ENCODE measurements at places on chromosomes 5 and 9.

DNA sequence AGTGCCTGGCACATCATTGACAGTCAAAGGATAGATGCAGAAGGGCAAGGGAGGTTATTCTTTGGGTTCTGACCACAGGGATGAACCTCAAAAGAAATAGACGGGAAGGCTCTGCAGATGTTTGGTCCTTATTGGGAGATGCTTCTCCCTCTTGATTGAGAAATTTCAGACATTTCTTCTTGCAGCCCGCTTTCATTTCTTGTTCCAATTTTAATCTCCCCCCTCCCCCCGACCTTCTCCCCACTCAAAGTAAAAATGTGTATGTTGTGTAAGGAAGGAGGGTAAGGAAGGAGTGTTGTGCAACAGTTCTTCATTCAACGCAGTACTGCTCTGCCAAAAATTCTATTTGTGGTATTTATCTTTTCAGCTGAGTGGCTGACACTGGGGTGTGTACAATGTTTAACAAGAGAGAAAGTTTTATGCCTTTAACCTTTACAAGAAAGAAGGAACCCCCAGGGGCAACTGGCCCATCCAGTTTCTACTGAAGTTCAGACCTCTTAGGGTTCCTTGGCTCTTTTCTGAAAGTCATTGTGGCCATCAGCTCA, 46.3 kb upstream of the TNFSF15 start:
- DNase-seq, result no peak

GRCh38 chr9:81490605-81491331, 198.6 kb downstream of the TLE1 start:
- no peak for DNase-seq

DNA sequence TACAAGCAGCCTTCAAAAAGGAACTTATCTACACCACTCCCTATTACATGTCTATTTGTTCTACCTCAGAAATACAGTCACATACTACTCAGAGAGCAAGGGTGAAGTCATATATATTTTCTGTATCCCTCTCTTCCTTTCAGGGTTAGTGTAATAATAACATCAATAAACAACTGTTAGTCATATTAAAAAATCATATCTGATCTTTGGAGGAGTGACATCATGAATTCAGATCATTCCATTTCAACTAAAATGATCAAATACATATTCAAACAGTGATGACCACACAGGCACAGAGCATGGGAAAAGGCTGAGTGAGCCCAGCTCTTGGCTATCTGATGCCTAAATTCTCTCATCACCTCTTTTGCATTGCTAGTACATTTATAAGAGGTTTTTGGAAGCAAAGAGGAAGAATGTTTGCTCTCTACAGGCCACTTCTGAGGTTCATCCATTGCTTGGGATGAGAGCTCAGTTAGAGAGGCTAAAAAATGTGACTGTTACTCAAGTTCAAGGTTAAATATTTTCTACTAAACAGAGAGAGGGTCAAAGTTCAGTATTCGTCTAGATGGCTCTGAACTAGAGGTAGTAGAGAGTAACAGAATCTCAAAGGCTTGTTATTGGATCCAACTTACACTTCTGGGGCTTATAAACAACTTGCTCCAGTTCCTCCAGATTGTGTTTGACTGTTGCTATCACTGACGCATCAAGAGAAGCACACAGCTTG, 39.0 kb downstream of the RIGI start:
- DNase-seq, result peak; percentile 10

- no peak for DNase-seq
These were observed 63.4 kb downstream of the RAPGEF1 start for GRCh38 chr9:131676431-131676972.

DNA sequence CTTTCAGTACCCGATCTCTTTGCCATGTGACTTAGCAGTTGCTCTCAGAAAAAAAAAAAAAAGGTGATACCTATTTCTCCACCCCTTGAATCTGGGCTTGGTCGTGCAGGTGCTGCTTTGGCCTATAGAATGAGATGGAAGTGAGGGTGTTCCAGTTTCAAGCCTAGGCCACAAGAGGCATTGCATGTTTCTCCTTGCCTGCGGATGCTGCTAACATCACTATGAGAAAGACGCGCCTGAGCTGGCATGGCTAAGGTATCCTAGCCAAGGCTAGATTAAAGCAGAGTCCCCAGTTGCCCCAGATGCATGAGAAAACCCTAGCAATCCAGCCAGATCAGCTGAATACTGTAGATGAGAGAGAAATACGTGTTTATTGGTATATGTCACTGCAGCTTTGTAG, 14.7 kb upstream of the CSF1R start:
- DNase-seq, result no peak

DNA sequence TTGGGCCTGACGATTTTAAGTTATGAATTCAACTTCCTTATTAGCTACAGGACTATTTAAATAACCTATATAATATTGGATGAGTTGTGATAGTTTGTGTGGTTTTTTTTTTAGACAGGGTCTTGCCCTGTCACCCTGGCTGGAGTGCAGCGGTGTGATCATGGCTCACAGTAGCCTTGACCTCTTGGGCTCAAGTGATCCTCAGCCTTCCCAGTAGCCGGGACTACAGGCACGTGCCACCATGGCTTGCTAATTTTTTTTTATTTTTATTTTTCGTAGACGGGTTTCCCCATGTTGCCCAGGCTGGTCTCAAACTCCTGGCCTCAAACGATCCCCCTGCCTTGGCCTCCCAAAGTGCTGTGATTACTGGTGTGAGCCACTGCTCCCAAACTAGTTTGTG, 17.6 kb downstream of the SPZ1 start:
- no peak for DNase-seq

GRCh38 chr5:657570-657969, 35.6 kb downstream of the TPPP start:
- DNase-seq, result peak; percentile 54

GRCh38 chr9:99852617-99853016, 30.9 kb downstream of the NR4A3 start:
- DNase-seq, result no peak

DNA sequence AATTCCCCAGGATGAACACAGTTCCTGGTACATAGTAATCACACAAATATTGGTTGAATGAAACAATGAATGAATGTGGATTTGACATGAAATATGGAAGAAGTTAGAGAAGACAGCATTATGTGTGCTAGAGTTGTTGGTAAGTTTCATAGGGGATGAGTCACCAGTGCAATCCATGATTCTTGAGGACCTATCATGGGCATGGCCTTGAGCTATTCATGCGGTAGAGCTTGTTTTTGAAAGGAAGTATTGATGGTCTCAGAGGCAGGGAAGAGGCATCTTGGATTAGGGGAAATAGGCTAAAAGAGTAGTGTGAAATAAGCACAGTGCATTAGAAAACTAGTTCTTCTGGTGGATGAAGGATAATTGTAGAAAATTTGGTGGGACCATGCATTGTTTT, 22.1 kb downstream of the SPATA31D1 start:
- DNase-seq, result no peak

- DNase-seq, result no peak
These were observed 451.8 kb upstream of the FTMT start for GRCh38 chr5:121399879-121400278.

DNA sequence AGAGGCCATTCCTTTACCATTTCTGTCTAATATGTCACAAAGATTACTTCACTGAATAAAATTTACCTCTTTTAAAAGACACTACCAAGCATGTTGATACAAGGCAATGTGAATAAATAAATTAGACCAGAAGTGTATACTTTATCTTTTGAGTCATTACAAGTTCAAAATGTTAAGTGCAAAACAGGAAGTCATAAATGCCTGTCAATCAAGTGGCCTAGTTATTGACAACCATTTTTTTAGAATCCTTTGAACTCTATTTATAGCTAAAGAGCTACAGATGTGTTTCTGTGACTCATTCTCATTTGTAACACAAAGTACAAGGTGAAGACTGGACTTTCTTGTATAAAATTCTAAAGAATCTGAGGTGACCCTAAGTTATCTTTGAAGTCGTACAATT, 602.7 kb upstream of the SEMA6A start:
- no peak for DNase-seq

GRCh38 chr9:132192728-132193127, 30.9 kb downstream of the NTNG2 start:
- DNase-seq, result no peak

DNA sequence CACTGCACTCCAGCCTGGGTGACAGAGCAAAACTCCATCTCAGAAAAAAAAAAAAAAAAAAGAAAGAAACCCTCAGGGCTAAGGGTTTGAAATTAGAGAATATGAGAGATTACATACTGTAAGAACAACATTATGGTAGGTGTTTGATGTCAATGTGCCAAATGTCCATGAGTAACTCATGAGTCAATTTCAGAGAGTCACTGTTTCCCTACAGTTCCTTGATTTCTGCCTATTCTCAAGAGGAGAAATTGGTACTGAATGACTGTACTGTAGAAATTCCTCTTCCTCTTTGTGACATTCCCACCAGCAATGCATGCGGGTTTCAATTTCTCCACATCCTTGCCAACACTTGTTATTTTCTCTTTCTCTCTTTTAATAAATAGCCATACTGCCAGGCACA, 35.2 kb downstream of the MARVELD2 start:
- DNase-seq, result peak; percentile 64

- DNase-seq, result peak; percentile 79
These were observed 26.7 kb upstream of the RICTOR start for GRCh38 chr5:39100851-39101396.

DNA sequence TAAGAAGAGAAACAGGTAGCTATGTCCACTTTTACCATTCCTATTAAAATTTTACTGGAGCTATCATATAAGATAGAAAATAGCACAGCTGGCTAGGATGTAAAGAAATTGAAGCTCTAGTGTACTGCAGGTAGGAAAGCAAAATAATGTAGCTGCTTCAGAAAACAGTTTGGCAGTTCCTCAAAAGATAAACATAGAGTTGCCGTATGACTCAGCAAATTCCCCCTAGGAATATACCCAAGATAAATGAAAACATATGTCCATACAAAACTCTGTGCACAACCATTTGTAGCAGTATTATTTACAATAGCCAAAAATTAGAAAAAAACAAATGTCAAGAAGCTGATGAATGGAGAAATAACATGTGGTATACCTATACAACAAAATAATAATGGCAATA, 64.6 kb upstream of the SHISAL2B start:
- DNase-seq, result peak; percentile 25

DNA sequence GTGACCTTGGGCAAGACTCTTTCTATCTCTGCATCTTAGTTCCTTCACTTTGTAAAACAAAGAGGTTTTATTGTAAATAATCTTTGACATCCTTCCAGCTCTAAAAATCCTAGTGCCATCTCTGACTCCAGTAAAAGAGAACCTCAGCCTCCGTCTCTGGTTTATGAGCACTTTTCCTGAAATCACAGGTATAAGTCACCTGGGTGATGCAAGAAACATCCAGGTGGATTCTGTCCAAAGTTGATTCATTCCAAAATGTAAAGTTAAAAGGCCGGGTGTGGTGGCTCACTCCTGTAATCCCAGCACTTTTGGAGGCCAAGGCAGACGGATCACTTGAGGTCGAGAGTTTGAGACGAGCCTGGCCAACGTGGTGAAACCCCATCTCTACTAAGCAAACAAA, 21.1 kb upstream of the UBAP2 start:
- no peak for DNase-seq

GRCh38 chr9:107472581-107473340, 16.8 kb downstream of the KLF4 start:
- no peak for DNase-seq

DNA sequence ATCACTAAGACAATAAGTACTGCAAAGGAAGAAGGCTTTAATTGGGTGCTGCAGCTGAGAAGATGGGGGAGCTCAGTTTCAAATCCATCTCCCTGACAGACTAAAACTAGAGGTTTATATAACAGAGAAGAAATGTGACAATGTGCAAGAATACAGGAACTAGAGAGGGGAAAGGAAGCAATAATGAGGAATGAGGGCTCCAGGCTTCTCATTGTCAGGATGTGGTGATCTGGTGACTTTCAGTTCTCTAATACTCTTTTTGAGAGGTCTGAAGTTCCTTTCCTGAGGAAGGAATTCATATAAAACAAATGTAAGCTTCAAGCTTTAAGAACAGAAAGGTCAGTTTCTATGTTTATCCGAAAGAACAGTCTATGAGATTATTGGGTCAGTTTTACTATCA, 42.5 kb upstream of the SPATA31E1 start:
- no peak for DNase-seq

GRCh38 chr9:87894998-87895625, 12.4 kb downstream of the SPATA31E1 start:
- no peak for DNase-seq

DNA sequence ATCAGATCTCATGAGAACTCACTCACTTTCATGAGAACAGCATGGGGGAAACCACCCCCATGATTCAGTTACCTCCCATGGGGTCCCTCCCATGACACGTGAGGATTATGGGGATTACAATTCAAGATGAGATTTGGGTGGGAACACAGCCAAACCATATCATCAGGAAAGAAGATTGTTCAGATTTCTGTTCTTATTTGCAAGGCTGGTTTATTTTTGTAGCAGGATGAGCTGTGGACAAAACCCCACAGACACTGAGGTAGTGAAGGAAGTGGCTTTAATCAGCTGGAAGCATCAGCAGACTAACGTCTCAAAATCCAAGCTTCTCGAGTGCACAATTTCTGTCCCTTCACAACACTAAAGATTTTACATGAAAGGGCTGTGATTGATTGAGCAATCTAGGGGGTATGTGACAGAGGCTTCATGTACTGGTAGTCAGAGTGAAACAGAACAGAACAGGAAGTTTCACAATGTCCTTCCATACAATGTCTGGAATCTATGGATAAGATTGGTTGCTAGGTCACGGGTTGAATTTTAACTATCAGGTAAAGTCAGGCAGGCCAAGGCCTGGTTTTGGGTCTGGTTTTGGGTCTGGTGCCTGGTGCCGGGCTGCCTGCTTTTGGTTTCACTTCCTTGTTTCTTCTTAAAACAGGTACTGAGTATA, 91.3 kb upstream of the ZNF366 start:
- DNase-seq, result no peak

DNA sequence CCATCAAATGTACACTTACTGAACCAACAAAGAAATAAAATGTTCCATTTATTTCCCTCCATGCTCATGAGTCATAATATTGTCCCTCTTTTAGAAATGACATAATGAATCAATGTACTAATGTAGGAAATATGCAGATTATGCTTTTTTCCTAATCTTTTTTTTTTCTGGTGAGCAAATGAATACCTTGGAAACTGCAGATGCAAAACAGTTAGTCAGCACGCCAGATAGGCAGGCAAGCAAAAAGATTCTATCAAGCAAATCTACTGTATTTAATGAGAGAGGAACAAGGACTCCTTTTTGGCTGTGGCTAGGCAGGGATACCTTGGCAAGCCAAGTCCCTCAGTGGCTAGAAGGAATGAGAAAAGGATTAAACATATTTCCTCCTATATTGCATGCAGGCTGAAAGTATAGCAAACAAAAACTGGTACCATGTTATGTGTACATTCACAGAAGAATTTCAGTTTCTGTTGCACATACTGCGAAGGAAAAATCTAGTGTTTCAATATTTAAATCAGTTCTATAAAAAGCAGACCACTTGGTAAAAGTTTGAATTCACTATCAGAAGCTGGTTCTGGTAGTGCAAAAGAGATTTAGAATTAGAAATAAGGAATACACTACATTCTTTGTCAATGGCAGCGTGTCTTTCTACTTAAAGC, 605.4 kb downstream of the TLE1 start:
- peak; percentile 35 for DNase-seq
